H4 (cell line): ENCODE measurements at places on chromosomes 3 and 15. TPM values are rescaled to one million over a fixed set of nuclear protein-coding genes. Genes with fewer than 3 reads are reported as not detected.

- DNase-seq: no peak
Measured at GRCh38 chr15:74311734-74312444, 55.6 kb downstream of the CYP11A1 start.

GRCh38 chr3:170726976-170727661 is 141.2 kb upstream of the SLC7A14 start:
- DNase-seq: peak; percentile 80

DNA sequence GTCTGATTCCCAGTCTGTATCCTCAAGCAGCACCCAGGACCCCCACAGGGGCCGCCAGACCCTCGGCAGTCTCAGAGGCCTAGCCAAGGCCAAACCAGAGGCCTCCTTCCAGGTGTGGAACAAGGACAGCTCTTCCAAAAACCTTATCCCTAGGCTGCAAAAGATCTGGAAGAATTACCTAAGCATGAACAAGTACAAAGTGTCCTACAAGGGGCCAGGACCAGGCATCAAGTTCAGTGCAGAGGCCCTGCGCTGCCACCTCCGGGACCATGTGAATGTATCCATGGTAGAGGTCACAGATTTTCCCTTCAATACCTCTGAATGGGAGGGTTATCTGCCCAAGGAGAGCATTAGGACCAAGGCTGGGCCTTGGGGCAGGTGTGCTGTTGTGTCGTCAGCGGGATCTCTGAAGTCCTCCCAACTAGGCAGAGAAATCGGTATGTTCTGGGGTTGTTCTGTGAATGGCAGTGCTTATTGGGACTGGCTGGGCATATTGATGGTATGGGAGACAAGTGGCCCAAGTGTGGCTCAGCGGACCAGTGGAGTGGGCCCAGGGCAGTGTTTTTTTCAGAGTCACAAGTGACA is 96.3 kb downstream of the RPL39L start:
- DNase-seq: no peak

GRCh38 chr3:122342803-122343202 is 17.8 kb downstream of the CSTA start:
- no peak for DNase-seq

DNA sequence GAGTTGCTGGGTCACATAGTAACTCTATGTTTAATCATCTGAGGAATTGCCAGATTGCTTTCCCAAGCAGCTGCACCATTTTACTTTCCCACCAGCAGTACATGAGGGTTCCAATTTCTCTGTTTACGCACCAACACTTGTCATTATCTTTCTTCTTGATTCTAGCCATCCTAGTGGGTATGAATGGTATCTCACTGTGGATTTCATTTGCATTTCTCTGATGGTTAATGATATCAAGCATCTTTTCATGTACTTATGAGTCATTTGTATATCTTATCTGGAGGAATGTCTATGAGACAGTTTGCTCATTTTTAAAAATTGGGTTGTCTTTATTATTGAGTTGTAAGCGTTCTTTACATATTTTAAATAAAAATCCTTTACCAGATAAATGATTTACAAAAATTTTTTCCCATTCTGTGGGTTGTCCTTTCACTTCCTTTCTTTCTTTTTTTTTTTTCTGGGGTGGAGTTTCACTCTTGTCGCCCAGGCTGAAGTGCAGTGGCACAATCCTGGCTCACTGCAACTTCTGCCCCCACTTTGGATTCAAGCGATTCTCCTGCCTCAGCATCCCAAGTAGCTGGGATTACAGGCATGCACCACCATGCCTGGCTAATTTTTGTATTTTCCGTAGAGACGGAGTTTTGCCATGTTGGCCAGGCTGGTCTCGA is 8.9 kb upstream of the SGO1 start:
- no peak for DNase-seq

- DNase-seq: no peak
Measured at GRCh38 chr3:164233951-164234350, 844.3 kb downstream of the SI start.

DNA sequence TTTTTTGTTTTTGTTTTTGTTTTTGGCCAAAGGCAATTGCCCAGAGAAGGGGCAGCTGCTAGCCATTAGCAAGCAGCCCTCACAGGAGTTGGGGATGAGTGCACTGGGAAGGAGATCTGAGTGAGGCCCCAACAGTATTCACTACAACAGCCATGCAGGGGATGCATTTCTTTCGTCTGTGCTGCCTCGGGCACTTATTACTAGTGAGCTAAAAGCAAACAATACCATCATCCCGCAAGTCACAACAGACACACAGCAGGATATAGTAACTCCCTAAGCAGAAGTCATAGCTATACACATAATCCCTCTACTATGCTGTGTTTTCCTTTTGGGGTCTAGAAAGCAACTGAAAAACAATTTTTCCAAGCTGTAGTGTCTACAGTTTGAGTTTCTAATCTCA is 27.2 kb downstream of the CRTAP start:
- no peak for DNase-seq

DNA sequence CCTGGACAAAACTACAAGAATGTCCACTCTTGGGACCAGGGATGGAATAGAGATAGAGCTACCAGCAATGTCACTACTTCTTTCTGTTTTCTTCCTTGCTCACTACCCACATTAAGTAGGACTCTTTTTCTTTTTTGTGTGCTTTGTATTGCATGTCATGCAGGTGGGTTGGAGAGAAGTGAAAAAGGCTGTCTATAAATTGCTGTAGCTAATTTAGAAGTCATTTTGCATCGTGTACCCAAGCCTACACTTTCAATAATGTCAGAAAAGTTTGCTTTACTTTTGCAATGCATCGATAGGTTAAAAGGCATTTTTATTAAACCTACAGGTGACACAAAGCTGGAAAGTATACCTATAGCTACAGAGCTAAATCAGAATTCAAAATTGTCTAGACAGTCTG is 58.9 kb downstream of the GTF2E1 start:
- no peak for DNase-seq

GRCh38 chr15:57675481-57676181 is 30.9 kb upstream of the POLR2M start:
- DNase-seq: no peak

- DNase-seq: no peak
Measured at GRCh38 chr15:31101262-31102038, at the start of gene TRPM1. Gene TRPM1 (minus strand): TSS chr15:31101725. CDS start chr15:31081355, 20,370 bp downstream.

DNA sequence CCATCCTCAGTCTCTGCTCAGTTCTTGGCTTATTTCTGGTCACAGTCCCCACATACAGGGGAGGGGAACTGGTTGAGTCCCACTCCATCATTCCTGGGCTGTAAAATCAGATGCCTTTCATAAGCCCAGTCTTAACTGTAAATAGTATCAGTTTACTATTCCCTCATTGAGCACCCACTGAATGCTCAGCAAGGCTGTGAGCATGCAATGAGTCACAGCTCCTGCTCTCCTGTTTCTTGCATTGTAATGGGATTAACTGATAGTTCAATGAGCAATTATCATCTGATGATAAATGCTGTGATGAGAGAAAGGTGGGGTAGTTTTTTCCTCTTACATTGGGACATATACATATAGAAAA is 113.6 kb upstream of the TPM1 start:
- DNase-seq: no peak

GRCh38 chr15:29544513-29545128 is 275.0 kb upstream of the NSMCE3 start:
- DNase-seq: no peak

GRCh38 chr3:166177130-166177529 is 339.9 kb upstream of the BCHE start:
- DNase-seq: no peak

DNA sequence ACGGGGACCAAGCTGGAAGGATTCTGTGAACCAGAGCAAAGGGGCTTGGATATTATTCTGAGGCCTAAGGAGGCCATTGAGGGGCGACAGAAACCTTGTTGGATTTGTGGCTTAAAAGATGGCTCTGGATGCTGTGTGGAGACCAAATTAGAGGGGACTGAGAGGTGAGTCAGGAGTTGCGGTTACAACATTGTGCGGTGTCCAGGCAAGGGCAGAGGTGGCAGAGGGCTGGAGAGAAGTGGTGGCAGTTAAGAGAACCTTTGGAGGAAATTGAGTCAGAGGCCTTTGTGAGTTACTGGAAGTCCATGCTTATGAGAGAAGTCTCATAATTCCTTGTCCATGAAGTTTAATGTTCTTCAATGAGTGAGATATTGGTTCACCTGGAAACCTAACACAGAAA is 143.2 kb downstream of the FAM43A start:
- DNase-seq: no peak

The H1-8 gene
- total RNA-seq: not detected in 2 replicates

The GPR160 gene
- 2.9 and 5.6 TPM in 2 replicates for total RNA-seq

The BRK1 gene
- 121 and 179 TPM in 2 replicates for total RNA-seq

The CHRNA7 gene
- 0.90 and 4.0 TPM in 2 replicates for total RNA-seq

The RFTN1 gene
- 1.9 and 5.4 TPM in 2 replicates for total RNA-seq

The ALDH1L1 gene
- 4.6 and 7.0 TPM in 2 replicates for total RNA-seq

The TFRC gene
- 260 and 286 TPM in 2 replicates for total RNA-seq
